ENCODE measurements at places on chromosomes 3 and 15.

DNA sequence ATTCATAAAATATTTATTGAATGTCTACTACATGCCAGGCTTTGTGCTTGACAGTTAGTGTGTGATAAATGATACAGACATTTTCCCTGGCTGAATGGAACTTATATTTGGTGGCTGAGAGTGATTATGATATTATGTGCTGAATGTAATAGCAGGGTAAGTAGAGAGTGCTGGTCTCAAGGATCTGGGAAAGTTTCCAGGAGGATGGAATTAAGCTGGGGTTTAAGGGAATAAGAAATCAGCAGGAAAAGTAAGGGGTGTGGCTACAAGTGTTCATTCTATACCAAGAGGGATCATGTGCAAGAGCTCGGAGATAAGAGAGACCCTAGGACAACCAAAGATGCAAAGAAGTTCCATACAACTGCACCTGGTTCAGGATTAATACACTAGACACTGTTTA is 500.1 kb upstream of the CFAP20DC start:
- no peak for DNase-seq

GRCh38 chr15:56619887-56620286 is 113.4 kb downstream of the ZNF280D start:
- DNase-seq, result no peak

GRCh38 chr3:36904641-36905040 is 40.2 kb downstream of the TRANK1 start:
- no peak for DNase-seq

DNA sequence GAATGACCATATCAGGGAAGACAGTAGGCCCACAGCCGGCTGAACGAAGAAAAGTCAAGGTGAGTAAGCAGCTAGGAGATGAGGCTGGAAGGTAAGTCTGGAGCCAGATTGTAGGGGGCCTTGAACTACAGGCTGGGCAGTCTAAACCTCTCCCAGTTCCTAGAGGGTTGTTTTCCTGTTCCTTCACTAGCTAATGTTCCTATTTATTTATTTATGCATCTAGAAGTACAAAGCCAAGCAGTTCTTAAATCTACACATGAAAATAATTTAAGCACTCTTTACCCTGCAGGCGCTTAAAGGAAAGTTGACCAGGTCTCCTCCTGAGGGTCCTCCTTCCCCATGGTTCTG is 3.7 kb downstream of the ACAA1 start:
- DNase-seq, result no peak

GRCh38 chr3:16467393-16467792 is 46.1 kb downstream of the RFTN1 start:
- DNase-seq, result no peak

DNA sequence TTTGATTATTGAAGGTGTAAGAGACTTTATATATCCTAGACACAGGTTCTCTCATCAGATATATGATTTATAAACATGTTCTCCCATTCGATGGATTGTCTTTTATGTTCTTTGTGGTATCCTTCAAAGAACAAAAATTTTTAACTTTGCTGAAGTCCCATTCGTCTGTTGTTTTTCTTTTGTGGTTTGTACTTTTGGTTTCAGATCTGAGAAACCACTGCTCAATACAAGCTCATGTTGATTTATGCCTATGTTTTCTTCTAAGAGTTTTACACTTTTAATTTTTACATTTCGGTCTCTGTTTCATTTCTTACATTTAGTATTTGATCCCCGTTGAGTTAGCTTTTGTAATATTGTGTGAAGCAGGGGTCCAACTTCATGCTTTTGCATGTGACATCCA is 103.3 kb upstream of the SPRED1 start:
- DNase-seq, result no peak

GRCh38 chr3:185361920-185362319 is 1.0 kb upstream of the MAP3K13 start:
- no peak for DNase-seq

- DNase-seq, result no peak
Measured at GRCh38 chr3:98784666-98785600, 21.8 kb downstream of the ST3GAL6 start.

DNA sequence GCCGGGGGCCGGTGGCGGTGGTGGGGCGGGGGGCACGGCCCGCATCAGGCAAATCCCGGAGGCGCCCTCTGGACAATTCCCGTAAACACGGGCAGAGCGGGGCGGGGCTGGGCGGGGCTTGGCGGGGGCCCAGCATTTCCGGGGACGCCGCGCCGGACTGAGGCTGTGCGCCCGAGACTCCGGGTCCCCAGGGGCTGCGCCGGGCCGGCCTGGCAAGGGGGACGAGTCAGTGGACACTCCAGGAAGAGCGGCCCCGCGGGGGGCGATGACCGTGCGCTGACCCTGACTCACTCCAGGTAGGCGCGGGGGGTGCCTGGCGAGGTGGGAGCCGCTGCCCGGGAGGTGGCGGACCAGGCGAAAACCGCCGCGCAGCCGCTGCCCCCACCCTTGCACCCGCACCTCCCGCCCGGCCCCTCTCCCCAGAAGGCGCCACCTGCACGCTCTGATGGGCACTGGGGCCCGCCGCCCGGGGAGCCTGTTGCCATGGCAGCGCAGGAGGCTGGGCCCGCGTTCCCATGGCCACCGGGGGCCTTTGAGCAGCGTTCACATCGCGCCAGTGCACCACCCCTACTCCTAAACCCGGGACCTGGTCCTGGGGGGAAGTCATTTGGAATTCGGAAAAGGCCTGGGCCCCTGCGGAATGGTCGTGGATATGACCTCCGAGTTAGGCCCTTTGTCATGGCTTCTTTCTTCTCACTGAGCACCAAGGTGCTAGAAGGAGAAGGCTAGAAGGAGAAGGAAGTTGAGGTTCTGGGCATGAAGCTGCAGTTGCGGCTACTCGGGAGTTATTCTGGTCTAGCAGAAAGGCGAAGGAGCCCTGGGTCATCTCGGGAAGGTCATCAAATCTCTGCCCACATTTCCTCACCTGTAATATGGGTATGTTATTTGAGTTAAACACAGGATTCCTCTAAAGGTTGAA is 16.1 kb upstream of the SEMA4B start:
- peak; percentile 29 for DNase-seq

DNA sequence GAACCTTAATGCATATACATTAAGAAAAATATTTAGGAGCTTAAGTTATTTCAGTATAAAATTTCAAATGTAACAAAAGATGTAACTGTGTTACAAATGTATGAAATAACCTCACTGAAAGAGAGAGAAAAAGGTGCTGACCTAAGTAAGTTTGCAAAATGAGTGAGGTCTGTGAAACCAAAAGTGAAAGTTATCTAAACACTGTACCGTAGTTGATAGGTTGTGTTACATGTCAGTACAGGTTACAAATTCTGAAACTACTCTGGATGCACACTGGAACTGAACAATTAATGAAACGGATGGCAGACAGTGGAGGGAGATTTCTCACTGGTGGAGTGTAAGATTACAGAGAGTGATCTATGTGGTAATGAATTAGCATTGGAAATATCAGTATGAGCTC is 420.7 kb downstream of the ZNF385D start:
- no peak for DNase-seq

GRCh38 chr3:142656575-142656974 is 60.4 kb downstream of the PLS1 start:
- no peak for DNase-seq

DNA sequence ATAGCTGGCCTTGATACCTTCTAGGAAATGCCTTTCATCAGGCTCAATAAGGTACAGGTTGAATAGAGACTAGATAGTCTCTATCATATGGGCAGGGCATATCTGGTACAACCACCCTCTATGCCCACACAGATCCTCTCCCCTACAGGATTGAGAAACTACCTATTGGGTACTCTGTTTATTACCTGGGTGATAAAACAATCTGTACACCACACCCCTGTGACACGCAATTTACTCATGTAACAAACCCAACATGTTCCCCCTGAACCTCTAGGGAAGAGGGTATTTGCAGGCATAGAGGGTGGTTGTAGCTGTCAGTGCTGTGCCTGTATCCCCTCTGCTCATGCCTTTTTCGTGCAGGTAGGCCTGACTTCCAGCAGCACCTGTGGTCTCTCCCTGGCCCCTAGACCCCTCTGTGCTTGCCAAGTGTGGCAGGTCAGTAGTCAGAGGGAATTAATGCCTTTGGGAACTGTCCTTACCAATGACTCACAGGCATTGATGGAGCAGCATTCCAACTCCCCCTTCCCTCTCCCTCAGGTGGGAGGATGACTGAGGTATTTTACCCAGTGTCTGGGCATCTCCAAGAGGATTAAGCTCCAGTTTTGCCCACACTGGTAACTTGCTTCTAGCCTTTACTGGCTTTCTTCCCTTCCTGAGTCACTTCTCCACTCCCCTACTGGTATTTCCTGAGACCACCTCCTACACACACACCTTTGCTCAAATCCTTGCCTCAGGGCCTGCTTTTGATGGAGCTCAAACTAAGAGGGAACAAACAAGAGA is 18.3 kb downstream of the CLSTN2 start:
- DNase-seq, result no peak

DNA sequence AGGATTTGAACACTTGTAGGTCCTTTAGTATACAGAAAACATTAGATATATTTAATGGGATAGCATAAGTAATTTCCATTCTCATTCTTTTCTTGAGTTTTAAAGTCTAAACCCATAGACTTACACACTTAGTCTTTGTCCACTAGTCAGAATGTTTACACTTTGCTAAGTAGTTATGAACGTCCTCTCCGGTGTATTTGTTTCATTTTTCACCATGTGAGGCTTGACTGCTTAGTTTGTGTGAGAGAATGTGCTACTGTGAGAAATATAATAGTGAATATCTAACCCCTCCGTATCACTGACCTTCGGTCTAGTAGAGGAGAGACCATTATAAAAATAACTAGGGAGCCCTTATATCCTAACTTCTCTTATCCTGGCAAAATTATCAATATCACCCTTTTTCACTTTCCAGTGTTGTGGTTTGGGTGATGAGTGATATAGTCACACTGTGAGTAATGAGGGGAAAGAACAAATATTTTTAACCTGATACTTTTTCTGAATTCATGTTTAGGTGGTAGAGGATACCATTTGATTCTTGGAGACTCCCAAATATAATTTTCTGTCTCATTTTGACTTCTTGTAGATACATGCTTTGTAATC is 122.4 kb downstream of the UBE2E2 start:
- DNase-seq, result no peak

- no peak for DNase-seq
Measured at GRCh38 chr3:32113981-32114545, 7.6 kb downstream of the GPD1L start.

GRCh38 chr3:15220056-15220455 is 14.0 kb downstream of the CAPN7 start:
- DNase-seq, result no peak

GRCh38 chr15:71970435-71970834 is 147.5 kb downstream of the MYO9A start:
- no peak for DNase-seq

DNA sequence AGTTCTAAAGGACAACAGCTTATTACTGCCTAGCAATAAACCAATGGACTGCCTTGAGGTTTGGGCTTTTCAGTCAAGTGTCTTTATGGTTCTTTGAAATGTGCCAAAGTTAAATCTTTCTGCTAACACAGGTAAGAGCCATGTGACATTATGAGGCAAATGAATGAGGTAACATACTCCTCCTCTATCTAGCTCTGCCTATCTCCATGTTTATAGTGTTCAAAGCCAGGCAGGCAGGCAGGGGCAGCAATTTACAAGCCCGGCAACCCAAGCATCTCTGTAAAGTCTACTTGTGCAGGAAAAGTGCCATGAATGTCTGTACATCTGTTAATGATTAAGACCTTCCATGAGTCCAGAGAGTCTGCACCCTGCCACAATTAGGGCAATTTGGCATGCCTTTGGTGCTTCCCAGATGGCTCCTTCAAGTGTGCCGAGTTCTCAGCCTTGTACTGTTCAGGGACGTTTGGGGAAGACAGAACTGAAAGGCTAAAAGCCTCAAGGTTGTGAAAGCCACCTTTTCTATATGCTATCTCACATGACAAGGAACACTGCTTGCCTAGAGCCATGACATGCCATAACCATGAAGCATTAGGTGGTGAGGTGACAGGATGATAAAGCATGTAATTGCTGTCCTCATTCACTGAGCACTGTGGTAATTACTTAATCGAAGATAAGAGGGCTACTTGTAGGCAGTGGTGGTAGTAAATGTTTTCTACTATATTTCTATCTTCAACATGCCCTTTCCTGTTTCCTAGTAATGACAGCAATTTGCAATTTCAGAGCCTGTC is 41.4 kb upstream of the EIF1B start:
- no peak for DNase-seq

GRCh38 chr3:49173792-49174170 is 2.4 kb downstream of the KLHDC8B start:
- no peak for DNase-seq

DNA sequence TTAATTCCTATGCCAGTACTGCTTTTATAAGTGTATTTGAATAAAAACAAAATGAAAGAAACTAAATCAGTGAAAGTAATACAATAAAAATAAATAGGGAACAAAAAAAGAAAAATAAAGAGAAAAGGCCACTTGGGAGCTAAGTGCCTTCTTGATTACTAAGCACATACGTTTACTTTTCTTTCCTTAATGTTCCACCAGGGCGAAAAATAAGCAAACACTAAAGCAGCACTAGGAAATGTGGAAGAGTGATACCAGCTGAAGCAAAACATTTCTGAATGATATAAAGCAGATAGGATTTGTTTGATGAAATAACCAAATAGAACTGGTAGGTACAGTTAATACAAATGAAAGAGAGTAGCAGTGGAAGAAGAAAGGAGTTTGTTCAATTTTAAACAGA is 132.8 kb upstream of the ZPLD1 start:
- DNase-seq, result no peak

DNA sequence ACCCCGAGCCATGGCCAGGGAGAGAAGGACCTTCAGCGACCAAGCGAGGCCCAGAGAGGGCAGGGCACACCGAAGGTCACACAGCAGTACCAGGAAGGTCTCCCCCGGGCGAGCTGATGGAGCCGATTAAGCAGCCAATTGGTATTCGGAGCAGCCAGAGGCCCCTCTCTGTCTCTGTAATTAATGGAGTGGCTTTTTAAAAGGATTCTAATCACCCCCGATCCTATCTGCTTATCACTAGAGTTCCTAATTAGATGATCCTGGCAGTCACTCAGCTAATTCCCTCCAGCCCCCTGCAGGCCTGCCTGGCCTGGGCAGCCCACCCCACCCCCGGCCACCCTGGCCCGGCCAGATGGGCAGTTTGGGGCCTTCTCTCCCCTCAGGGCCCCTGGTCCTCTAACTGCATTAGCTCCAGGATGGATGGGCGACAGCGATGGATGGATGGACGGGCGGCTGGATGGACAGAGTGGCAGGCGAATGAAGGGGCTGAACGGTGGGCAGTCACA is 1.6 kb upstream of the DNAJB8 start:
- no peak for DNase-seq

DNA sequence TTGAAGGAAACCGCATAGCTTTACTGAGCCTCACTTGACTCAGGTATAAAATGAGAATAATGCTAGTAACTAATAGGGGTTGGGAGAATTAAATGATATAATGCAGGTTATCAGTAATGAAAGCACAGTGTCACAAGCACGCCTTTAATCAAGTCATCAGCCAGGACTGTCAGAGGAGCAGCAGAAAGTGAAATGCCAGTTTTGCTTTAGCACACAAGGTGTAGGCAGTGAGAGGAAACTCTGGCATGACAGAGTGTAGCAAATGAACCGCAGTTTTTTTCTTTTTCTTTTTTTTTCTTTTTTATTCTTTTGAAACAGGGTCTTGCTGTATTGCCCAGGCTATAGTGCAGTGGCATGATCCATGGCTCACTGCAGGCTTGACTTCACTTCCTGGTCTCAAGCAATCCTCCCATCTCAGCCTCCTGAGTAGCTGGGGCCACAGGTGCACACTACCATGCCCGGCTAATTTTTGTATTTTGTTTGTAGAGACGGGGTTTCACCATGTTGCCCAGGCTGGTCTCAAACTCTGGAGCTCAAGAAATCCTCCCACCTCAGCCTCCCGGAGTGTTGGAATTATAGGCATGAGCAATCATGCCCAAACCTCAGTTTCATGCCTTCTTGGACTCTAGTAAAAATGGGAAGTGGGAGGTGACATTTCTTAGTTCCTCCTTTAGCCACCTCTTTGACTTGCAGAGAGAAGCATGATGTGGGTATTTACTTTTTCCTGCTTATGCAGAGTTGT is 9.7 kb upstream of the SCAANT1 start:
- no peak for DNase-seq
